Activated CD8-positive, alpha-beta memory T cell treated with anti-CD3 and anti-CD28 coated beads, Interleukin-2, amount 10 ng/mL, durations not matched to agents 7 days and 5 days (primary cell): ENCODE measurements at places on chromosomes 7 and 10. TPM values are rescaled to one million over a fixed set of nuclear protein-coding genes. Genes with fewer than 3 reads are reported as not detected.

The TDRD1 gene
- 0.15 TPM for total RNA-seq

The CNTNAP2 gene
- total RNA-seq, result not detected

The RADIL gene
- not detected for total RNA-seq

The SPDYE1 gene
- total RNA-seq, result 0.20 TPM

The TMEM273 gene
- total RNA-seq, result 44.9 TPM

The ANXA11 gene
- 251 TPM for total RNA-seq

The GOLGA7B gene
- 4.3 TPM for total RNA-seq

The SYNPO2L gene
- total RNA-seq, result 0.06 TPM

The AGR2 gene
- total RNA-seq, result not detected

The RNF32 gene
- total RNA-seq, result 2.0 TPM

The NPC1L1 gene
- not detected for total RNA-seq
